Ovary (tissue), 10 donors: ENCODE measurements at places on chromosomes 16 and 17. TPM values are rescaled to one million over a fixed set of nuclear protein-coding genes. Genes with fewer than 3 reads are reported as not detected.
A peak's percentile ranks its signal among the peaks of the same experiment; 100 is the strongest.

ATAD5 gene
- total RNA-seq: 1.5 TPM

CDK5R1 gene
- 2.4 TPM for total RNA-seq

CHST4 gene
- total RNA-seq: 0.20 TPM

GRCh38 chr17:13918247-13918646, 151.1 kb upstream of the COX10 start:
- no peak overlapping the region for H3K4me3 ChIP-seq
- H3K4me1 ChIP-seq: no peaks in the 10 kb centered on the region
- no peaks in the 10 kb centered on the region for H3K36me3 ChIP-seq
- H3K27ac ChIP-seq: no peak overlapping the region

- H3K27me3 ChIP-seq: no peaks in the 10 kb centered on the region
- H3K36me3 ChIP-seq: no peaks in the 10 kb centered on the region
- H3K27ac ChIP-seq: no peak overlapping the region
- H3K4me1 ChIP-seq: peaks cover 39% of the 10 kb centered on the region
- peak; percentile 45 for DNase-seq
- H3K4me3 ChIP-seq: no peak overlapping the region
Measured at GRCh38 chr17:77314601-77315000, 173.8 kb downstream of the SEC14L1 start.

GRCh38 chr16:28607116-28607623, 2.7 kb downstream of the SULT1A1 start:
- H3K4me1 ChIP-seq: peaks cover 3% of the 10 kb centered on the region
- no peaks in the 10 kb centered on the region for H3K27me3 ChIP-seq
- DNase-seq: no peak

DNA sequence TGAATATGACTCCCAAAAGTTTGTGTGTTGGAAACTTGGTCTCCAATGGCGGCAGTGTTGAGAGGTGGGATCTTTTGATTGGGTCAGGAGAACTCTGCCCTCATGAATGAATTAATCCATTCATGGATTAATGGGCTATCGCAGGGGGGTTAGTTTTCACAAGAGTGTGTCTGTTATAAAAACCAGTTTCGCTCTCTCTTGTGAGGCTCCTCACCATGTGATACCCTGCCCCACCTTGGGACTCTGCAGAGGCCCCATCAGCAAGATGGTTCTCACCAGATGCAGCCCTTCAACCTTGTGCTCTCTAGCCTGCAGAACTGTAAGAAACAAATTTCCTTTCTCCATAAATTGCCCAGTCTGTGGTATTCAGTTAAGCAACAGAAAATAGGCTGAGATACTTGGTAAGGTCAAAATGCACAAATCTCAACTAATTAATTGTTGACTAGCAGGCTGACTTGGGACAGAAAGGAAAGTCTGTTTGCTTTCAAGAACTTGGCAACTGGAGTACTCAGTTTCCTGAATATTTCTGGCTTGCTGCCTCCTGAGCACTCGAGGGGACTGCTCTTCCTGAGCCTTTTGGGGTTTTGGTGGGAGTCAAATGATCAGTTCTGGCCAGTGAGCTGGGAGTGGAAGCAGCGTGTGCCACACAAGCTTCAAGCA, 13.8 kb upstream of the CCL17 start:
- no peak overlapping the region for H3K27ac ChIP-seq
- DNase-seq: no peak
- no peaks in the 10 kb centered on the region for H3K4me1 ChIP-seq
- no peaks in the 10 kb centered on the region for H3K27me3 ChIP-seq

DNA sequence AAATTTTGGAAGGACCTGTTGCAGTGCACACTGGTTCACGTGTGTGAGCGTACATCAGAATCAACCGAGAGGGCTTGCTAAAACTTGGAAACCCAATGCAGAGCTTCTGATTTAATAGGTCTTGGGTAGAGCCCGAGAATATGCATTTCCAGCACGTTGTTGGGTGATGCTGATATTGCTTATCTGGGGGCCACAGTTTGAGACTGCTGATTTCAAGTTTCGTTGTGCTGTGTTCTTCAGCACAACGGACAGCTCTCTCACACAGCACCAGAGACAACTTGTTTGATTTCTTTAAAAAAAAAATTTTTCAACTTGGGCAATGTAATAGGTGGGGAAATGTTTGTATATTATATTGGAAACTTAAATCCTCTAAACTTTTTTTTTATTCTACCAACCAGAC, 9.4 kb downstream of the OR4D2 start:
- no peak overlapping the region for H3K4me3 ChIP-seq
- DNase-seq: no peak
- no peaks in the 10 kb centered on the region for H3K36me3 ChIP-seq
- no peak overlapping the region for H3K27ac ChIP-seq
- no peaks in the 10 kb centered on the region for H3K27me3 ChIP-seq

GRCh38 chr16:81445966-81446906, 1.6 kb downstream of the CMIP start:
- no peak overlapping the region for H3K27ac ChIP-seq
- H3K4me1 ChIP-seq: peaks cover 12% of the 10 kb centered on the region
- no peak for DNase-seq
- peak overlapping the region; percentile 83 for H3K4me3 ChIP-seq

AKAP1 gene
- 36.0 TPM for total RNA-seq

- no peaks in the 10 kb centered on the region for H3K27me3 ChIP-seq
- H3K36me3 ChIP-seq: no peaks in the 10 kb centered on the region
- H3K4me3 ChIP-seq: peak overlapping the region; percentile 56
- peak overlapping the region; percentile 96 for H3K27ac ChIP-seq
Measured at GRCh38 chr17:8153525-8153956, 1.3 kb upstream of the PER1 start.

- H3K4me3 ChIP-seq: peak overlapping the region; percentile 85
- DNase-seq: peak; percentile 32
- H3K4me1 ChIP-seq: peaks cover 8% of the 10 kb centered on the region
- H3K27me3 ChIP-seq: no peaks in the 10 kb centered on the region
- no peaks in the 10 kb centered on the region for H3K36me3 ChIP-seq
Measured at GRCh38 chr17:43169561-43170139, 1.4 kb upstream of the NBR1 start.

CTF1 gene
- total RNA-seq: 20.6 TPM

- no peak overlapping the region for H3K4me3 ChIP-seq
- no peaks in the 10 kb centered on the region for H3K36me3 ChIP-seq
- H3K4me1 ChIP-seq: no peaks in the 10 kb centered on the region
- no peaks in the 10 kb centered on the region for H3K27me3 ChIP-seq
Measured at GRCh38 chr16:54957403-54958166, 26.9 kb downstream of the IRX5 start.

- H3K27me3 ChIP-seq: no peaks in the 10 kb centered on the region
- H3K27ac ChIP-seq: no peak overlapping the region
- no peak for DNase-seq
- no peak overlapping the region for H3K4me3 ChIP-seq
- H3K4me1 ChIP-seq: peaks cover 2% of the 10 kb centered on the region
- no peaks in the 10 kb centered on the region for H3K36me3 ChIP-seq
Measured at GRCh38 chr16:30004424-30004776, 6.4 kb downstream of the DOC2A start.

MT4 gene
- total RNA-seq: not detected

GRCh38 chr16:9114112-9114511, 22.7 kb downstream of the HAPSTR1 start:
- no peak overlapping the region for H3K4me3 ChIP-seq
- no peak for DNase-seq
- H3K4me1 ChIP-seq: peaks cover 10% of the 10 kb centered on the region
- no peaks in the 10 kb centered on the region for H3K27me3 ChIP-seq
- H3K27ac ChIP-seq: no peak overlapping the region

GRCh38 chr17:35973333-35974260, 7.7 kb downstream of the CCL16 start:
- no peak for DNase-seq
- no peaks in the 10 kb centered on the region for H3K36me3 ChIP-seq
- H3K27ac ChIP-seq: no peak overlapping the region
- no peaks in the 10 kb centered on the region for H3K4me1 ChIP-seq

DNA sequence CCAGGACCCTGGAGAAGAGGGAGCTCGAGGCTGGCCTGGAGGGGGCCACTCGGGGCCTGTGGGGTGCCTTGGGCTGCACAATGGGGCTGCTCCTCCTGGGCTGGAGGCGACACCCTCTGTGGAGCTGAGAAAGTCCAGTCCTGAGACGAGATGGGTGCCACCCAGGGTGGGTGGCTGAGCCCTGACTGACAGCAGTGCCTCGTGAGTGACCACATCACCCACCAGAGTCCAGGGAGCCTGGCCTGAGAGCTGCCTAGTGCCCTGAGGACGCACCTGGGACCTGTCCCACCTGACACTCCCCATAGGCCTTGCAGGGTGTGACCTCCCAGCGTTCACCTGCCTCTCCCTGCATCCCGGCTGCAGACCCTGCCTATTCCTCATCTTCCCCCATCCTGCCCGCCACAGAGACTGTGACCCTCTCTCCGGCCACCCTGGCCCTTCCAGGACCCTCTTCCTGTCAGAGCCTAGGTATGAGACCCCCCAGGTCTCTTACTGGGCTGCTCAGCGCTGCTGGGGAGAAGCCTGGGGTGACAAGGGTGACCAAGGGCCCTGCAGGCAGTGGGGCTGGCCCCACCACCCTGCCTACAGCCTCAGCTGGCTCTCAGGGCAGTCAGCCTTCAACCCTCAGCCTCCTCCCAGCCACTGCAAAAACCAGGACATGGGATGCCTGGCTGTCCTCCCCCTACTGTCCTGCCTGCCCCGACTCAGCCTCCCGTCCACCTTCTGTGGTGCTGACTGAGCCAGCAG, 41.2 kb downstream of the TNFRSF13B start:
- H3K36me3 ChIP-seq: no peaks in the 10 kb centered on the region
- H3K4me3 ChIP-seq: no peak overlapping the region
- H3K27ac ChIP-seq: no peak overlapping the region
- H3K4me1 ChIP-seq: no peaks in the 10 kb centered on the region
- no peaks in the 10 kb centered on the region for H3K27me3 ChIP-seq
- no peak for DNase-seq

DNA sequence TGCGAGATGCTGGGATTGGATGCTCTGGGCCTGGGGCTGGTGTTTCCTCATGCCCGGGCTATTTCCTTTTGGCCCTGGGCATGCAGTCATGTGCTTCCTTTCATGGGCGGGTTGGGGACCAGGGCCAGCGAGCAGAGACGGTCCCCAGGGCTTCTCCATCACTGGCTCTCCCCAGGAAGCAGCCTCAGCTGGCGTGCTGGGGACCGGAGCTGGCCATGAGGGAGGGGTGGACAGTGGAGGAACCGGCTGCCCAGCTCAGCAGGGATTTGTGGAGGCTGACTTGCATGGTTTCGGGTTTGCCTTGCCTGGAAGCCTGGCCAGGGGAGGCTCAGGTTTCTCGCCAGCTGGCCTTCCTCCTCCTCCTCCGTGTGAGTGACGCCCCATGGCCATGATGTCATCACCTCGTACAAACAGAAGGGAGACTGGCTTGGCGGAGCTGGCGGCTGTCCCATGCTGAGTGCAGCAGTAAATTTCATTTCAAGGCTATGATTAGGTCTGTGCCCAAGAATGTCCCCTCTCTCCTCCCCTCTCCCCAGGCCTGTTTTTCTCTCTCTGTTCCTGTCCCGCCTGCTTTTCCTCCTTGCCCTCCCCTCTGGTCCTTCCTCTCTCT, 8.9 kb upstream of the TIMP2 start:
- H3K27me3 ChIP-seq: no peaks in the 10 kb centered on the region
- DNase-seq: peak; percentile 99
- peak overlapping the region; percentile 79 for H3K27ac ChIP-seq
- H3K4me1 ChIP-seq: peaks cover 26% of the 10 kb centered on the region
- no peaks in the 10 kb centered on the region for H3K36me3 ChIP-seq

- no peak overlapping the region for H3K4me3 ChIP-seq
- no peaks in the 10 kb centered on the region for H3K27me3 ChIP-seq
- no peaks in the 10 kb centered on the region for H3K36me3 ChIP-seq
- H3K4me1 ChIP-seq: no peaks in the 10 kb centered on the region
- H3K27ac ChIP-seq: no peak overlapping the region
- no peak for DNase-seq
Measured at GRCh38 chr16:62068747-62069146, 32.5 kb upstream of the CDH8 start.

DNA sequence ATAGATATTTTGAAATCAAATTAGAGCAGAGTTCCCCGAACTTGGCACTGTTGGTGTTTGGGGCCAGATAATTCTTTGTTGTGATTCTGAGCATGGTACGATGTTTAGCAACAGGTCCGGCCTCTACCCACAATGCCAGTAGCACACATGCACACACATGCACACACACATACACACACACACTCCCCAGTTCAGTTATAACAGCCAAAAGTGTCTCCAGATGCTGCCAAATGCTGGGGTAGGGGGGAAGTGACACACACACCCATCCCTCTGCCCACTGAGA, 96.8 kb upstream of the PSMD7 start:
- no peaks in the 10 kb centered on the region for H3K4me1 ChIP-seq
- no peak overlapping the region for H3K27ac ChIP-seq
- no peaks in the 10 kb centered on the region for H3K36me3 ChIP-seq
- no peak for DNase-seq
